ENCODE measurements at places on chromosomes 11 and 22. TPM values are rescaled to one million over a fixed set of nuclear protein-coding genes. Genes with fewer than 3 reads are reported as not detected.

GRCh38 chr22:30289980-30290313, 642 bp upstream of the CASTOR1 start:
- H3K4me3 ChIP-seq = peak overlapping the region; percentile 98
- no peaks in the 10 kb centered on the region for H3K27me3 ChIP-seq
- H3K4me1 ChIP-seq = peaks cover 23% of the 10 kb centered on the region
- DNase-seq = no peak
- H3K27ac ChIP-seq = peak overlapping the region; percentile 91

DNA sequence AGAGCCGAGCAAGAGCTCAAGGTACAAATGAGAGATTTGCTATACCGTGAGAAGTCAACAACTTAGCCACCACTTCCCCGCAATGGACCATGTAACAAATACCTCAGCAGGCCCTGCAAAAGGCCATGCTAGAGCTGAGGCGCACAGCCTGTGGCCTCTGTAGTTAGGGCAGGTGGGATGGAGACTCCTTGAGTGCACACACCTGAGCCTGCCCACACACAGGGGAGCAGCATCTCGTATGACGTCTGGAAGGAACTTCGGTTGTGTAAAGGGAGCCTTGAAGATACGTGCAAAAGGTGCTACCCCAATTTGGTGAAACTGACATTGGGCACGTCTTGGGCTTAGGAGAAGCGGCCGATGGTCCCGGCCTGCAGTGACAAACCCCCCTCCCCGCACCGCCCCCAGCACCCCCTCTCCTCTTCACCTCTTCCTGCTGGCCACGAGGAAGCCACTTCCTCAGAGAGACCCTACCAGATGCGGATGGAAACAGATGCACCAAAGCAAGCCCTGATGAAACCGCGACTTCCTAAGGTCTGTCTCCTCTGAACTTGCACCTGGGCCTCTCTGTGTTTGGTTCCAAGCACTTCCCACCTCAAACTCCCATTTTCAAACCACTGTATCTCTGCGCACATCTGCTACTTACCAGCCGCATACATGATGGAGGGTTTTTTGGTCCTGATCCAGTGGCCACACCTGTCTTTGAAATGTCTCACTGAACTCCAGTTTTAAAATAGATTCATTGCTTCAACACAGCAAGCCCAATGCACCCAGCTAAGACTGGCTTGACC, 10.6 kb downstream of the CDPF1 start:
- no peak overlapping the region for H3K4me3 ChIP-seq
- H3K4me1 ChIP-seq = no peaks in the 10 kb centered on the region
- no peak overlapping the region for H3K27ac ChIP-seq
- DNase-seq = no peak
- H3K36me3 ChIP-seq = no peaks in the 10 kb centered on the region

GRCh38 chr11:74276581-74276980, 34.9 kb downstream of the P4HA3 start:
- DNase-seq = no peak

GRCh38 chr11:11661326-11662040, 39.7 kb upstream of the GALNT18 start:
- H3K4me3 ChIP-seq = no peak overlapping the region
- no peak overlapping the region for H3K27ac ChIP-seq
- H3K36me3 ChIP-seq = no peaks in the 10 kb centered on the region
- H3K4me1 ChIP-seq = no peaks in the 10 kb centered on the region
- no peaks in the 10 kb centered on the region for H3K27me3 ChIP-seq

- no peak overlapping the region for H3K4me3 ChIP-seq
- H3K4me1 ChIP-seq = no peaks in the 10 kb centered on the region
- peak; percentile 68 for DNase-seq
- H3K27ac ChIP-seq = no peak overlapping the region
Observed at GRCh38 chr11:45105233-45105983, 41.0 kb upstream of the PRDM11 start.

DNA sequence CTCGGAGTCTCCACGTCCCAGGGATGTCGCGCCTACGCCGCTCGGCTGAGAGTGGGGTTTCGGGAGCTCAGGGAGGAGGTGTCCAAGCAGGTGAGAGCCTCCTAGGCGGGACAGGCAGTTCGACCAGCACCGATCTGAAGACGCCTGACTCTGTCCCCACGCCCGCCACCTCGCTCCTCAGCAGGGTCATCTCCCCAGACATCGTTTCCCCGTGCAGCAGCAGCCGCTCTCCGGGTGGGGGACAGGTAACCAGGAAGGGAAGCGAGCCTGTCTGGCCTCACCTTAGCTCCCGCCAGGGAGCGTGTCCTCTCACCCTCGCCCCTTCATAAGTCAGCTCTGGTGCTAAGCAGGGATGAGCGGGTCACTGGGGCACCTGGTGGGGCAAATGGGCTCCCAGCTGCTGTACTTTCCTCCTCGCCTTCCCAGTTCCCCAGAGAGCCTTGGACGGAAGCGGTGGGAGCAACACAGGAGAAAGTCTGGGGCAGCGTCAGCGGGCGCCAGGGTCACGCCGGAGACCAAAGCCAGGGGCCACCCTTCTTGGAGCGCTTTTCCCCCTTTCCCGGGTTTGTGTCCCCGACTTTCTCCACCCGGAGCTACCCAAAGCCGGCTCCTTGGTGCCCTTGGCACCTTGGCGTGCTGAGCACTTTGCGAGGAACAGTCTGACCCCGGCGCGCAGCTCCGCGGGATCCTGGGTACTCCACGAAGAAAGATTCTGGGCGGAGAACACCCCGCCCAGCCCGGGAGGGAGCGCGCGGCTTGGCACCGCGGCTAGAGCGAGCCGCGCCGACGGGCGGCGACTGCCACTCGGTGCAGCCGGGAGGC, 1.6 kb downstream of the SPON1 start:
- peak overlapping the region; percentile 79 for H3K27ac ChIP-seq
- peak overlapping the region; percentile 42 for H3K4me3 ChIP-seq
- H3K4me1 ChIP-seq = no peaks in the 10 kb centered on the region
- peak; percentile 16 for DNase-seq
- peaks cover 5% of the 10 kb centered on the region for H3K27me3 ChIP-seq

- peak overlapping the region; percentile 62 for H3K4me3 ChIP-seq
- H3K4me1 ChIP-seq = no peaks in the 10 kb centered on the region
- H3K27me3 ChIP-seq = no peaks in the 10 kb centered on the region
- H3K36me3 ChIP-seq = no peaks in the 10 kb centered on the region
Observed at GRCh38 chr22:41382610-41383009, 868 bp downstream of the TEF start.

GRCh38 chr22:25876871-25877270, 134.9 kb downstream of the MYO18B start:
- no peak for DNase-seq
- H3K4me1 ChIP-seq = no peaks in the 10 kb centered on the region
- no peak overlapping the region for H3K27ac ChIP-seq
- H3K36me3 ChIP-seq = no peaks in the 10 kb centered on the region

GRCh38 chr22:36926721-36927435, 13.4 kb downstream of the CSF2RB start:
- H3K27ac ChIP-seq = no peak overlapping the region
- H3K4me3 ChIP-seq = no peak overlapping the region
- DNase-seq = no peak
- H3K36me3 ChIP-seq = no peaks in the 10 kb centered on the region
- H3K4me1 ChIP-seq = no peaks in the 10 kb centered on the region
- no peaks in the 10 kb centered on the region for H3K27me3 ChIP-seq

DNA sequence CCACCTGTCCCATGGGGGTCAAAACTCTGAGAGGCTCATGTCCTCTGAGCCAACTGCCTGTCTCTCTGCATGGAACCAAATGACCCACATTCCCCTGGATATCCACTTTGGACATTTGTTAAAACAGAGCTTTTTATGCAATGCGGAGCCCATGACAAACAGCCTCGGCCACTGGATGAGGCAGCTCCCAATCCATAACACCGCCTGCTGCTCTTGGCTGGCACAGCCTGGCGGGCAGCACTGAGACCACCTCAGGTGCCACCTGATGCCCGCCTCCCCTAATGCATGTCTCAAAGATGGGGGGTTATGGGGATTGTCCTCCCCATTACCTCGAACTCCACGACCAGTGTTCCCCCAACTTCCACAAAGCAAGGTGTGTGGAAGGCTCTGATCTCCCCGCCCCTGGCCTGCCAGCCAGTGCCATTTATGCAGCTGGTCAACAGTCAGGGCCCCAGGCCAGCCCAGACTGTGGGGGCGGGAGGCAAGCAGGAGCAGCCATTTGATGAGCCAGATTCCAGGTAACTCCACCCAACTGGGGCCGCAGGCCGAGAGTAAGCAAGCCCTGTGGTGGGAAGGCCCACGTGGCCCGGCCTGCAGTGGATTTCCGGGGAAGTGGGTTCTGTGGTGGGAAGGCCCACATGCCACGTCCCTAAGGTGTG, 84.2 kb downstream of the PHF21B start:
- H3K36me3 ChIP-seq = no peaks in the 10 kb centered on the region
- no peak overlapping the region for H3K27ac ChIP-seq
- DNase-seq = no peak

Gene MPZL3
- 4.7 TPM for total RNA-seq

Gene ZBTB44
- 57.4 TPM for total RNA-seq

Data from uterus (tissue), 4 donors.